Head of caudate nucleus (tissue), 42 donors: ENCODE measurements at places on chromosomes 11 and 22.

DNA sequence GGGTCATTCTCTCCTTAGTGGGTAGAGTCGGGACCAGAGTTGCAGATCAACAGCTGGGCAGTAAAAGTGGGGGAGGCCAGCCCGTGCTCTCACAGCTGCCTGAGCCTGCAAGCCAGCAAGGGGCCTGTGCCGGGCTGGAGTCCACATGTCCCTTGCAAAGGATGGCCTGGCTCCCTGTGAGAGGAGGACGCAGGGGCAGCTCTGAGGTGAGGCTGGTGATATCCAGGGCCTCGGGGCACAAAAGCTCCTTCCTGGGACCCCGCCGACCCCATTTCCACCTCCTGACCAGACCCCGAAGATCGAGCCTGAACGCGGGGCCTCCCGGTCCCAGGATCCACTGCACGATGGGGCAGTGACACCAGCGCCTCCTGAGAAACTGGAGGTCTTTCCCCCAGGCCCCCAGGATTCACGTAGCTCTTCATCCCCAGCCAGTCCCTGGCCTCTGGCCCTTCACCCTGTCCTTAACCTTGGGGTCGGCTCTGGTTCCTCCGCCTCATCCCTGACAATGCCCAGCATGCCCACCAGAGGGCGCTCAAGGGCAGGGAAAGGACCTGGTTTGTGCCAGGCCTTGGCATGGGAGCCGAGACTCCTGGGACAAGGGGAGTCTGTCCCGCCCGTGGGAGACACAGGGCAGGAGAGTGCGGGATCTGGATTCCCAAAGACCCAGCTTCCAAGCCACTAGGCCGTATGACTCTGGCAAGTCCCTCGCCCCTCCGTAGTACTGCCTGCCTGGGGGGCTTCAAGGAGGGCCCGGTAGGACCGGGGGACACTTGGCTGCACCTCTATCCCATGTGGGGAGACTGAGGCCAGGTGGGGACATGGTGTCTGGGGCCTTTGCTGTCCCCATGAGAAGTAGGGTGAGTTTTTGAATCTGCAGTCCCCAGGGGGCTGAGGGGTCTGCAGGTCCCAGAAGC, 17.8 kb upstream of the WNT7B start:
- DNase-seq, result peak; percentile 86

DNA sequence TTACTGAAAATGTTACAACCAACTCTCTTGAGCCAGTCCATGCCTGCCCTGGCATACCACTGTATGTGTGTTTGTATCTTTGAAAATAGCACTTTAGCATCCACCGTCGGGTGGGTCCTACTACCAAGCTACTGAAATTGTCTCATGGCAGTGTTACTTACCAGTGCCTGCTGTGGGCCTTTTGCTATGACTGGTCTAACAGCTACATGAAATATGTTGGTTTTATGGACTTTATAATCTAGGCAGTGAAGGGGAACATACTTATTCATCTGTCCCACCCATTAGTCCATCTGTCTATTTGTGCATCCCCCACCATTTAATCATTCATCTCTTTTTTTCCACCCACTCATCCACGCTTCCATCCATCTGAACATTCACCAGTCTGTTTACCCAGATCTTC, 106.0 kb downstream of the NAV2 start:
- DNase-seq, result no peak

DNA sequence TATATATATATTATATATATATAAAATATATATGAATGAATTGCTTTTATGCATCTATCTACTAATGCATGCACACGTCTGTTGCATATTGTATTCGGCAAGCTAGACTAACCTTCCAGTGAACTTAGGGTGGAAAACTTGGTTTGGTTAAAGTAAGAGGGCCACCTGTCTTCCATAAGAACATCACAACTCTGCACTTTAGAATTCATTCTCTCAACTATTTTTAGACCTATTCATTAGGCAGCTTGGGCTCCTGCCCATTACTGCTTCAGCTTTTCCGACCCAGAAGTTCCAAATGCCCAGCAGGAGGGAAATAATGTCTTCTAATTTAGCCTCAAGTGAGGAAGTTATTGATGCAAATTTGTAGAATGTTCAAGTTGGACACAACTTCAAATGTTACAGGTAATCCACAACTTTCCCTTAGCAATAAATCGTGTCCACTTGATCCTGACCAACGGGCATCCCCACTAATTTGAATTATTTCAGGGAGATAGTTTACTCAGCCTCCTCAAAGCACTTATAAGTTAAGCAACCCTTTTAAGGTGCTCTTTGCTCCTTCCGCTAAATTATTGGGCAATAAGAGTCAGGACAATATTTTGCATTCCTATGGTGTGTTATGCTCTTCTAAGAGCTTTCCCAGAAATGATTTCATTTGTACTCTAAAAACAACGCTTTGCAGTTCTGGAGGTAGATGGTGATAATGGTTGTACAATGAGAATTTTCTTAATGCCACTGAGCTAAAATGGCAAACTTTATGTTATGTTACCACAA, 132.3 kb downstream of the OPCML start:
- DNase-seq, result no peak

GRCh38 chr11:125451400-125452124, 44.5 kb downstream of the FEZ1 start:
- peak; percentile 91 for DNase-seq

DNA sequence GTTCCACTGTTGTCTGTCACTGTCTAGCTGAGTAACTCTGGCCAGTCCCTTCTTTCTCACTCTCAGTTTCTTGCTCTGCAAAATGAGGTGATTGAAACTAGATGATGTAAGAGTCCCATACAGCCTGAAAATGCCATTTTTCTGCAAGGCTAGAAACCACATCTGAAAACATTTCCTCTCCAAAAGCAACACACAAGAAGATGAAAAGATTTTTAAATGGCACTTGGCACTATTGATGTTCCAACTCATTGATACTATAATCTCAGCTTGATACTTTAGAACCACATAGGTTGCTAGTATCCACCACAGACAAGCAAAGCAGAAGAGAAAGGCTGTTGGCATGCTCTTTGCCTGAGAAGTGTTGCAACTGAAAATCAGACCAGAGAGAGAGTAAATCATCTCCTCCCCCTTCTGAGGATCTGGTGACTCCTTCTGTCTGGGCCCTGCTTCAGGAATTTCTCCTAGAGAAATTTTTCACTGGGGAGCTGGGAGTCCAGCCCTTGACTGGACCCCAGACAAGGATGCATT, 1217.9 kb downstream of the LRRC4C start:
- no peak for DNase-seq

GRCh38 chr22:24466716-24467328, 28.3 kb upstream of the UPB1 start:
- no peak for DNase-seq

DNA sequence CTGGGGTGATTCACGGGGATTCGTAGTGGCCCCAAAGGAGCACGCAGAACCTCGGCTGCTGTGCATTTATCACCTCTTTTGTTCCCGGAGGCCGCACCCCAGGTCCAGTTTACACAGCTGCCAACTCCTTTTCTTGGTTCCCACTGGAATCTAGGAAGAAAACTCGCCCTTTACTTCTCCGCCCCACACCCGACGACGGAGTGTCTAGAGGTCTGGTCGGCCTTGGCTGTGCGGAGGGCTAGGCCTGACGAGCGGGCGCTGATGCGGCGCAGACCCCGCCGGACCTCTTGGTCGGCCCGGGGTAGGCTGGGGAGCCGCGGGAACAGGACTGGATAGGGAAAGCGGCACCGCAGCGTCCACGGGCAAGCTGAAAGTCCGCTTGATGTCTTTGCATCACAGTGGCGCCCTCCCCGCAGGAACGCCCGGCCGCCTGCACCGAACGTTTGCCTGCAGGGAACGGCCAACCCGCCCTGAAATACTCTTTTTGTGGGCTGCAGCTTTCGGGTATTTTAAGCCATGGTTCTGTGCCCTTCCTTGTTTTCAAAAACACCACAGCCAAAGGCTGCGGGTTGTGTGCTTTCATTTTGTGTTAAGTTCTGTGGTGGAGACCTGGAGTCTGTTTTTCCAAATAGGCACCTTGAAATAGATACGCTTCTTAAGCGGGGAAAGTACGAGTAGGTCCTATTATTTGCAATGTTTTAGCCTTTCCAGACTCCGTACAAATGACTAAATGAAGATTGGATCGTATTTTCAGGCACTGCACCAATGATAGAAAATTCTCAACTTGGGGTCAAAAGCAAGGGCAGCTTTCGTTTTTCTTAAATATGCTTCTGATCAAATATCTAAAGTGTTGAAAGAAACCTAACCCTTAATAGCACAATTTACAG, 829 bp upstream of the ZBED5 start:
- peak; percentile 77 for DNase-seq
